ENCODE measurements at places on chromosomes 4 and X.

DNA sequence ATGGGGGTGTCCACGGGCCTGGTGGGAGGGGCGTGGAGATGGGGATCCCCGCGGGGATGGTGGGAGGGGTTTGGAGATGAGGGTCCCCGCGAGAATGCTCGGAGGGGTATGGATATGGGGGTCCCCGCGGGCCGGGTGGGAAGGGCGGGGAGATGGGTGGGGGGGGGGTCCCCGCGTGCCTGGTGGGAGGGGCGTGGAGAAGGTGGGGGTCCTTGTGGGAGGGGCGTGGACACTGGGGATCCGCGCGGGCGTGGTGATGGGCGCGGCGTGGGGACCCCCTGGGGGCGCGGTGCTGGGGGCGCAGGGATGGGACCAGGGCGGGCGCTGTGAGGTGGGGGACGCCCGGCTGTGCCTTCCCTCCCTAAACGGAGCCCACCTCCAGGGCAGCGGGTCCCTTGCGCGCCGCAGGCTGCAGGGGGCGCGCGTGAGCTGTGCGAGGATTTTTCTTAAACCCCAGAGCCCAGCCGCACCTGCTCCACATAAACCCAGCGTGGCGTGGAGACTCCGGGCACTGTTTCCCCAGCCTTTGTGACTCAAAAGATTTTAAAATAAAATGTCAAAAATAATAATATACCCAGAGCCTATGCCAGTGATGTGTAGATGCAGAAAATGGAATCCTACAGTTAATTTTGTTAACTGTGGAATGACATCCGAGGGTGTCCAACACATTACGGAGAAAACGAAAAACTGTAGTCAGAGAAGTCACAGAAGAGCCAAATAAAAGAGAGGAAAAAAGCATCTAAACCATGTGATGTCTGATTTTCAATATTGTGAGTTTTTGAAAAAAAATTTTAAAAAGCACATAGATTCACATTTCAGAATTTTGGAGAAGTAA, 1.5 kb upstream of the ASMTL start:
- DNase-seq = peak; percentile 86

DNA sequence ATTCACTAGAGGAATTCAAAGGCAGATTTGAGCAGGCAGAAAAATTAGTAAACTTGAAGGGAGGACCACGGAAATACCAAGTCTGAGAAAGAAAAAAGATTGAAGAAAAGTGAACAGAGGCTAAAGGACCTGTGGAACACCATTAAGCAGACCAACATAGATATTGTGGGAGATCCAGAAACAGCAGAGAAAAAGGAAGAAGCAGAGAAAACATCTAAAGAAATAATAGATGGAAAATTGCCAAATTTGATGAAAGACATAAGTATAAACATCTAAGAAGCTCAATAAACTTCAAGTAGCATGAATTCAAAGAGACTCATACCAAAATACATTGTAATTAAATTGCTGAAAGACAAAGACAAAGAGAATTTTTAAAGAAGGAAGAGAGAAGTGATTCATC, 31.0 kb downstream of the ADAMTS3 start:
- DNase-seq = no peak

DNA sequence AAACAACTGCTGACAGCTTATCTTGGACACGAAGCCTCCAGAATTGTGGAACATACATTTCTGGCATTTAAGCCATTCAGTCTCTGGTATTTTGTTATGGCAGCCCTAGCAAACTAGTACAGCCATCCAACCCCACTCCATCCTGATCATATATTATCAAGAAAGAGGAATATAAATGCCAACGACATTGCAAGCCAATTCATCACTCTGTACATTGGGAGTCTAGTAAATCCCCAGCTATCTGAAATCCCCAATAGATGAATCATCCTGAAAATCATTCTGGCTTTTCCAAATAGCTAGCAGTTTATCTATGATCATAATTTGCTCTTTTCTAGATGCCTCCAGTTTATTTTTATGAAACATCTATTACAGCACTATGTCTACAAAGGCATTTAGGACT, 41.1 kb downstream of the FRMD7 start:
- DNase-seq = no peak

DNA sequence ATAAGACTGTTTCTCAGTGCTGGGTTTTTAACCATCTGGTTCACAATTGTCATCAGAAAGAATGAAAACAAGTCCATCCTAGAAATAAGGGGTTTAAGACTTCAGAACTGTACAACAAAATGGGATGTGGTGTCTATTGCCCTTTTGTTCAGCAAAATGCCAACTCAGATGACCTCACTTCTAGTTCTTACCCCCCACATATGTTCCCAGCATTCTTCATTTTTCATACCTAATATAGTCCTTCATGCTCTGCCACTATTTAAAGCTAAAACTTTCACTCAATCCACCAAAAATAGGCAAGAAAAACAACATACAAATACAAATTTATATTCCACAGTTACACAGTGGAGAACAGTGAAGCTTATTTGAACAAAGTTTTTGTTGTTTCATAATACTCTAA, 111.4 kb downstream of the SORBS2 start:
- DNase-seq = no peak

DNA sequence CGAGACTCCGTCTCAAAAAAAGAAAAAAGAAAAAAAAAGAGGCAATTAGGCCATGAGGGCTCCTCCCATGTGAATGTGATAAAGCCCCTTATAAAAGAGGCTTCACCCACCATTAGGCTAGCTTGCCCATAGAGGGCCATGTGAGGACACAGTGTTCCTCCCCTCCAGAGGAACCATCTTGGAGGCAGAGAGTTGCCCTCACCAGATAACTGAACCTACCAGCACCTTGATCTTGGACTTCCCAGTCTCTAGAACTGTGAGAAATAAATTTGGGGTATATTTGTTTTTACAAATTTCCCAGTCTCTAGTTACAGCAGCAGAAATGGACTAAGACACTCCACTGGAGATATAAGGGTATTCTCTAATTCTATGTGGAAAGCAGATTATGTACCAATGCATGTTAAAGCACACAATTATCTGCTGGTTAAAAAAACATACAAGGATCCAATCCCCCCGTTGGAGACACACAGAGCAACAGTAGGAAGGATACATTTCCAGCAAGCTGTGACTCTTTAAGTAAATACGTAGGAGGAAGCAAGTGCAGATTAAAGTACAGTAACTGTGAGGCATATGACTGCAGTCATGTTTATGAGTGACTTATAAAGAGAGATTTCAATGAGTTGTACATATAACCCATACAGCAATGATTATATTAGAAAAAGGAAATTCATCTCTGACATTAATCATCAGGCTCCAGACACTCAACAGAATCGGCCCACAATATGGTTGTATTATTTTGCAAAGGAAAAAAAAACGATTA, 21.4 kb downstream of the SH3RF1 start:
- DNase-seq = no peak

GRCh38 chr4:147109800-147110199, 164.1 kb upstream of the TTC29 start:
- no peak for DNase-seq

- DNase-seq = no peak
These were observed at the start of gene SLITRK4 for GRCh38 chrX:143635915-143636314. SLITRK4 (minus strand) TSS chrX:143636101; CDS start chrX:143631108, 4,993 bp downstream.

GRCh38 chr4:53066155-53066554, 204.0 kb downstream of the RASL11B start:
- DNase-seq = no peak

- no peak for DNase-seq
These were observed 122.9 kb upstream of the RASGEF1B start for GRCh38 chr4:81594490-81595159.

GRCh38 chr4:34365946-34366345, 1878.4 kb downstream of the ARAP2 start:
- DNase-seq = no peak

GRCh38 chr4:107691378-107691777, 28.7 kb downstream of the PAPSS1 start:
- DNase-seq = no peak

DNA sequence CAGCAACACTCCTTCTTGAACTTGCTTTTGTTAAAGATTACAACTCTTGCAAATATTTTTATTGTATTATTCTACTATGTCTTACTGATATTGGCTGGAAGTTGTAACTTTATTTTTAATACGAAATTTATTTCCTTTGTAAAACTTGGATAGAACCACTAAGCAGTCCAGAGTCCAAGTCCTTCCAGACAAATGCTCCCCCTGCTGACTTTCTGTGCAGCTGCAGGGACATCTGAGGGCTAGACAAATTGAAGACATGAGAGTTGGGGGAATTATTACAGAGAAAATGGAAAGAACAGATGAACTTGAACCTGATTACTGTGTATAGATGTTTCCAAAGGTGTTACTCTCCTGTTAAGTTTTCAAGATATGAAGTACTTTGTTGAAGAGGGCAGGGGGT, 238.8 kb downstream of the GRIA3 start:
- no peak for DNase-seq
